Pulmonary artery endothelial cell (primary cell): ENCODE measurements at places on chromosomes 16 and 17. TPM values are rescaled to one million over a fixed set of nuclear protein-coding genes. Genes with fewer than 3 reads are reported as not detected.

GRCh38 chr17:81427173-81428120 lies 32.2 kb downstream of the BAHCC1 start:
- DNase-seq: no peak

GRCh38 chr17:80892900-80893603 lies 98.6 kb upstream of the CHMP6 start:
- DNase-seq: peak; percentile 55

DNA sequence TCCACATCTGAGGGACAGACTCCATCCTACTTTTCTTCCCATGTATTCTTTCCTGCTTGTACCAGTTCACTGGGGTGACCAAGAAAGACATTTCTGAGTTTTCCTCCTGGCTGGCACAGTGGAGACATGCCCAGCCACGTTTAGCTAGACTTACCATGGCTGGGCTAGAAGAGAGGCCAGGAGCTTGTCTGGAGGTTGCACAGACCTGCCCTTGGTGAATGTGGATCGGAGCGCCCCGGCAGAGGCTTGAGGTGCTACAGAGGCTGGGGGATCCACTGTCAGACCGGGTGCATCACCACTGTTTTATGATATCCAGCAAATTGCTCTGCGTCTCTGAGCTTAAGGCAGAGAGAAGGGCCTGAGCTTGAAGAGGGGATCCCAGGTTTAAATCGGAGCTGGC lies 3.5 kb downstream of the IL4R start:
- DNase-seq: no peak

- no peak for DNase-seq
Observed at GRCh38 chr17:81258292-81258691, 19.2 kb downstream of the NDUFAF8 start.

Gene ZNF688
- total RNA-seq: 6.7 and 7.4 TPM in 2 replicates
